ENCODE measurements at places on chromosomes 4 and X.

- no peak for DNase-seq
These were observed 202.2 kb upstream of the GPRIN3 start for GRCh38 chr4:89509708-89510281.

DNA sequence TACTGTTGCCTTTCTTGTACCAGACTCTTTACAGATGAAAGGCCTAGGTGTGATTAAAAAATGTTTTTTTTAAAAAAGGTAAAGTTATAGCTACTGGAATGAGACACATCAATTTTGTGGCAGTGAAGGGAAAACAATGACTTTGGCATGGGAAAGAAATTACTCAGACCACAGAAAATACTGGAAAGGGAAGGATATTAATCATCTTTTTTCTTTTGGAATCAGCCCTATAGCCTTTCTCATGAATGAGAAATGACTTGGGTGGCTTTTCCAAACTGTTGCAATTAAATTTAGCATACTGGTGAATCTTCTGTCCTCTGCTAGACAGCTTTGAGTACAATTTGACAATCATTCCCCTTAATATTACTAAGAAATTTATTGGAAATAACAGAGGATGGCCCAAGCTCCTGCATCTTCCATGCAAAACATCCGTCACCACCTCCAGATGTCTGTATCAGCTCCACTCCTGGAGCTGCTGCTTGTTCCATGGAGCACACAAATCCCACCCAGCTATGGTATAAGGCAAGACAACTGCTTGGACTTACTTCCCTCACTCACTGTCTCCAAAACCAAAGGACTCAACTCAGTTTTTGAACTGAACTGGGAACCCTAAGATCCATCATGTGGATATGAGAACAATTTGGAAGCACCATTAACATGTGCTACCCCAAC is 97.6 kb upstream of the ARSJ start:
- no peak for DNase-seq

GRCh38 chr4:126027601-126028000 is 712.8 kb downstream of the FAT4 start:
- DNase-seq = no peak

DNA sequence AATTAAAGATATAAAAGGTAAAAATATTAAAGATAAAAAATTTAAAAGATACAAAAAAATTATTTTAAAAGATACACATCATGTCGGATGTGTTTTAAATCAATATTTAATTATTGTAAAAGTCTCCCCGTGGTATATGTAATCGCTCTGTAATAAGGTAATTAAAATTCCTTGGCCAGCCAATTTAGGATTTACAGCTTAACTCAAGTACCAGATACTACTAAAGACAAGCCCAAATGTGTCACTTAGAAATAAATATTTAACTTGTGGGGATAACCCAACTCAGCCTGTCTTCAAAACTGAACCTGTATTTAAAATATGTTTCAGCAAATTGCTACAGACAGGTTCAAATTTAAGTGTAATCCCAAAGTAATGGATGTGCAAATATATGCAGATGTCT is 56.0 kb downstream of the GPR82 start:
- no peak for DNase-seq

- DNase-seq = no peak
These were observed 28.1 kb downstream of the ZFP42 start for GRCh38 chr4:188023682-188024081.

DNA sequence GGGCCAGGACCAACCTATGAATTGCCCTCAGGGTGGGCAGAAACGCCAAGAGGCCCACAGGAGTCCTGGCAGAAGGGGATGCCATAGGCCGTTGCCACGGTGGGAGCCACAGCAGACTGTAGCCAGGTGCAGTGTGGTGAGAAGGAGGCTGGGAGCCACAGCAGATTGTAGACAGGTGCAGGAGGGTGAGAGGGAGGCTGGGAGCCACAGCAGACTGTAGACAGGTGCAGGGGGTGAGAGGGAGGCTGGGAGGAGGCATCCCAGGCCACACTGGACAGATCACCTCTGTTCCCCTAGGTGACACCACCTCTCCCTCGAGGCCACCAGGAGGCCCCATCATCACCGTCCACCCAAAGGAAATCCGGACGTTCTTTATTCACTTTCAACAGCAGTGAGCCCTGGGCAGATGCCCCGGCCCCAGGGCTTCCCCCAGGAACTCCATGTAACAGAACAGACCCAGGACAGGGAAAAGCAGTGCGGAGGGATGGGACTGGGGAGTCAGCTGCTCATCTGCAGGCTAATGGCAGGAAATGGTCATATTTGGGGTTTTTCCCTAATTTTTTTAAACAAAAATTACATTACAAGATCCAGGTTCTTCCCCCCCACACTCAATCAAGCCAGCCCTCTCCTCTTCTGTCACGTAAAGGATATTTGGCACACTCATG is 19.5 kb upstream of the MRFAP1 start:
- DNase-seq = no peak

All from NCI-H1092 (cell line).